Tibial nerve (tissue), 4 donors: ENCODE measurements at places on chromosomes 2 and 18. TPM values are rescaled to one million over a fixed set of nuclear protein-coding genes. Genes with fewer than 3 reads are reported as not detected.

DNA sequence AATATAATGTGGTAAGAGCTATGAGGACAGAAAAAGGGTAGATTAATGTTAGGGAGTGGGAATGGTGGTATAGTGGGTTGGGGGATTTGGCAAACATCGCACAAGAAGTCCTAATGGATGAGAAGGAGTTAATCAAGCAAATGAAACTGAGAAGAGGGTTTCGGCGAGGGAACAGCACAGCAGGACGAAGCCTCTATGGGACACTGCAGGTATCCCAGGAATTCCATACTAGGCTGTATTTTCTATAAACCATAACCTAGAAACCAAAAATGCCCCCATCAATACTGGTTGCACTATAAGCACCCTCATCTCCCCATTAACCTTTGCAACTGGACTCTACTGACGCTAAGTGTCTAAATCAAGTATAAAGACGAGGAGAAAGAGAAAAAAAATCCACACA is 10.3 kb downstream of the WDFY1 start:
- no peaks in the 10 kb centered on the region for H3K36me3 ChIP-seq
- no peaks in the 10 kb centered on the region for H3K27me3 ChIP-seq
- no peak overlapping the region for H3K27ac ChIP-seq
- H3K4me3 ChIP-seq = no peak overlapping the region

Gene SERPINB10
- not detected for total RNA-seq

Gene ZNF521
- total RNA-seq = 32.7 TPM

GRCh38 chr2:208541461-208541988 is 134.9 kb downstream of the PTH2R start:
- no peak for DNase-seq
- no peaks in the 10 kb centered on the region for H3K27me3 ChIP-seq
- no peak overlapping the region for H3K4me3 ChIP-seq
- H3K36me3 ChIP-seq = no peaks in the 10 kb centered on the region
- H3K4me1 ChIP-seq = no peaks in the 10 kb centered on the region

DNA sequence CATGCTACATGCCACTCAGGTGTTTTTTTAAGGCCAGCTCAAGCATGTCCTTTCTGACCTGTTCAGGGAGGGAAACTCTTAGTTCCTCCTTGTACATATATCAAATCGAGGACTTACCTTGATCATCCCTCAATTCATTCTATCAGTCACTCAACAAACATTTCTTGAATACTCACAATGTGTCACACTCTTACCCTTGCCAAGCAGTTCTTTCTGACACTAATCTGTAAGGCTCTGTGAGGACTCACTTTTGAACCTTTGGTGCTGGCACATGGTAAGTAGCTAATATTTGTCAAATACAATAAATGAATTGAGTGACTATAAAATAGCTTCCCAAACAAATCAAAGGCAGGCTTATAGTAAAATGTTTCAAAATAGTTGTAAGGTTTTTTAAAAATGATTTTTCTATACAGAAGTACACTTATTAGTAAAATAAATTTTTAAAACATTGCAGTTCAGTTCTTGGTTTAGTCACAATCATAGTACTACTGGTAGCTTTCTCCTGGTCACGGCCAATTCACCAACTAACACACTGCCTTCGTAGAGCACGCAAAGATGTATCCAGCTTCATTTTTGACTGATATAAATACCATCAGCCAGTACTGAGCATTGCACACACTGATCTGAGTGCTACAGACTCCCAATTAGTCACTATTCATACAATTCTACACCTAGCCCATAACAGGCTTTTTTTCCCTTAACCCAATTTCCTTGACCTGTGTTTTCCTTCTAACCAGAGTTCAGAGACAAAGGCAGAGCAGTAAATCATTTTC is 50.9 kb downstream of the ZEB2 start:
- peaks cover 94% of the 10 kb centered on the region for H3K4me1 ChIP-seq
- H3K4me3 ChIP-seq = no peak overlapping the region
- H3K27me3 ChIP-seq = no peaks in the 10 kb centered on the region
